ENCODE measurements at places on chromosomes 1 and 21.
A peak's percentile ranks its signal among the peaks of the same experiment; 100 is the strongest.

DNA sequence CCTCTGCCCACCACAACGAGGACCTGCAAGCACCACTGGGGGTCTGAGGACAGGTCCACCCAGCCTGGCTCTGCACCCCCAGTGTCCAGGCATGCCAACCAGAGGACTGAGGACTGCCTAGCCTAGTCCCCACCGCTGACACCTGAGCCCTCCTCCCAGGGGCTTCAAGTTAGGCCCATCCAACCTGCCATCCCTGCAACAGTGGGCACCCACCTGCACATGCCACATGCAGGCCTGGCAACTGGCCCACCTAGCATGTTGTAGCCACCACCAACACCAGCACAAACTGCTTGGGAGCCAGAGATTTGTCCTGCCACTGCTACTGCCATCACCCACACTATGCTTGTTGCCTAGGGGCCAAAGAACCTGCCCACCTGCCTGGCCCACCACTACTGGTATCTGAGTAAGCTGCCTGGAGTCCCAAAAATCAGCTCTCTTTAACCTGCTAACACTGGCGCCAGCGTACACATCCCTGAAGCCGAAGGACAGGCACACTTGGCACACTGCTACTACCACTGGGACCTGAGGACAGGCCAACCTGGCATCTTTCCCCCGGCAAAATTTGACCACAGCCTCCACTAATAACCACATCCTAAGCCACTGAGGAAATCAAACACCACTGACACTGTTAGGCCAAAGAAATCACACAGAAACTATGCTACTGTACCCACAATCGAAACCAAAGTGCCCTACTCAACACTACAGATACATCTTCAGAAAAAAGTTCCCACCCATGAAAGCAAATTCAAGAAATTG, 61.5 kb downstream of the PSMG1 start:
- DNase-seq: no peak

DNA sequence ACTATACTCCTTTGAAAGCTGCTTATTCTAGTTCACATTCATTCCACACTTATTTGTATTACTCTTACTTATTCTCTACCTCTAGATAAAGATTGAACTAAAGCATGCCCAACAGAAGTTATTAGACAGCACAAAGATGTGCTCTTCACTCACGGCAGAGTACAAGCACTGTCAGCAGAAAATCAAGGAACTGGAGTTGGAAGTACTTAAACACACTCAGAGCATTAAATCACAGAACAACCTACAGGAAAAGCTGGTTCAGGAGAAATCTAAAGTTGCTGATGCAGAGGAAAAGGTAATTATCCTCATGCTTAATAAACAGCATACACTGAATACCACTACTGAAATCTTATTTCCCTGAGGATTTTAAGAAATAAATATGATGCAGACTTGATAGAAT, 81.3 kb upstream of the PPIH start:
- no peak for DNase-seq

DNA sequence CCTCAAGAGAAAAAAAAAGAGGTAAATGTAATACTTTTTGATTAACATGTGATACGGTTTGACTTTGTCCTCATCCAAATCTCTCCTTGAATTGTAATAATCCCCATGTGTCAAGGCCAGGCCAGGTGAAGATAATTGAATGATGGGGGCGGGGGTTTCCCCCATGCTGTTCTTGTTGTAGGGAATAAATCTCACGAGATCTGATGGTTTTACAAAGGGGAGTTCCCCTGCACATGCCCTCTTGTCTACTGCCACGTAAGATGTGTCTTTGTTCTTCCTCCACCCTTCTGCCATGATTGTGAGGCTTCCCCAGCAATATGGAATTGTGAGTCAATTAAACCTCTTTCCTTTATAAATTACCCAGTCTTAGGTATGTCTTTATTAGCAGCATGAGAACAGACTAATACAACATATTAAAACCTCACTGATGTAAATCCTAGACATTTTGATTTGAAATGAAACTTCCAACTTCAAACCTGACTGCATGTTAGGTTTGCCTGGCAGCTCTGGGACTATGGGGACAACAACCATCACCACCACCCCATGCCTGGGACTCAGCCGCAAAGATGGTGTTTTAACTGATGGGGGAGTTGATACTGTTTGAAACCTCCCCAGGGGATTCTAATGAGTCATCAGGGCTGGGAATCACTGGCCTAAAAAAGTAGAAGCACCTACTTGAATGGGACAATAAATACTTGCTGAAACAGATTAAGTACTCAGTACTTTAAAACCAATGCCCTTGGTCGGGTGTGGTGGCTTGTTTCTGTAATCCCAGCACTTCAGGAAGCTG, 32.8 kb upstream of the BACH1 start:
- peak; percentile 21 for DNase-seq

GRCh38 chr1:65765631-65766030, 27.1 kb upstream of the PDE4B start:
- DNase-seq: no peak

- no peak for DNase-seq
These were observed 32.2 kb upstream of the IFNAR2 start for GRCh38 chr21:33197496-33197895.

Data from activated T-cell treated with anti-CD3 and anti-CD28 coated beads for 24 hours (primary cell).